Stimulated activated CD4-positive, alpha-beta T cell treated with anti-CD3 and anti-CD28 coated beads, Interleukin-15, amount 100 ng/mL, for 1 hour (primary cell): ENCODE measurements at places on chromosomes 16 and 17.

GRCh38 chr16:86117756-86118155, 218.8 kb downstream of the IRF8 start:
- no peak for DNase-seq

DNA sequence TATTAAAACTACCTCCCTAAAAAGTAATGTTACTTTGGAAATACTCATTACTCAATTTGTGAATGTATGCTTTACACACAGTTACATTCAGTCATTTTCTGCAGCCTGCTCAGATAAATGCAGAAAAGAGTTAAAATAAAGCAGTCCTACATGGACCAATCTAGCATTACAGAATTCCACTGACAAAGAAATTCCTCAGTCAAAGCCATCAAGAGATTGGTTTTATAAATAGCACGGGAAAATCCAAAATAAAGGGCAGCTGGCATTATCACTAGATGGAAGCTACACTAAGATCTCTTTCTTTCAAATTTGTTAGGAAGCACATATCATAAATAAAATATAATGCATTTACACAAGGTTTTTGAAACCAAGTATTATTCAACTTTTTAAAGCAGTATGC, 58.3 kb downstream of the DUSP14 start:
- DNase-seq: no peak

- no peak for DNase-seq
Observed at GRCh38 chr17:64702815-64703214, 40.7 kb upstream of the SMURF2 start.

DNA sequence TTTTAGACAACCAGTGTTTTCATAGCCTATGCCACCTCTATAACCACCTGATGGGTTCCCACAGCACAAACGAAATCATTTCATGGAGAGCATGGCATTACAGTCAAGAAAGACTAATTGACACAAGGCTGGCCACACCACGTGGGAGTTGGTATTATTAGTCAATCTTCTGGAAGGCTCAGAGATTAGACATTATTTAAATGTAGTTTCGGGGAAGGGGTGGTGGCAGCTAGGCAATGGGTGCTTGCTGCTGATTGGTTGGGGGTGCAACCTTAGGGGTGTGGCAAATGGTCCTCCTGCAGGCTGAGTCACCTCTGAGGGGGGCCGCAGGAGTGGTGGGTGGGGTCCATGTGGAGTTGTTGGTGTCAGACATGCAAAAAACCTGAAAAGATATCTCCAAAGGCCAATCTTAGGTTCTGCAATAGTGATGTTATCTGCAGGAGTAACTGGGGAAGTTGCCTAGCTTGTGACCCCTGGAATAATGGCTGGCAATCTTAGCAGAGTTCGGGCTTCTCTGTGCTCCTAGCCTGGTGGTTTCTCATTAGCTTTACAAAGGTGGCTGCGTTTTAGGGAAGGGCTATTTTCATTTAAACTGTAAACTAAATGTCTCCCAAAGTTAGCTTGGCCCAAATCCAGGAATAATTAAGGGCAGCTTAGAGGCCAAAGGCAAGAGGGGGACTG, 4.6 kb downstream of the TEN1 start:
- no peak for DNase-seq

GRCh38 chr17:75240394-75241142, 20.8 kb downstream of the GGA3 start:
- no peak for DNase-seq

DNA sequence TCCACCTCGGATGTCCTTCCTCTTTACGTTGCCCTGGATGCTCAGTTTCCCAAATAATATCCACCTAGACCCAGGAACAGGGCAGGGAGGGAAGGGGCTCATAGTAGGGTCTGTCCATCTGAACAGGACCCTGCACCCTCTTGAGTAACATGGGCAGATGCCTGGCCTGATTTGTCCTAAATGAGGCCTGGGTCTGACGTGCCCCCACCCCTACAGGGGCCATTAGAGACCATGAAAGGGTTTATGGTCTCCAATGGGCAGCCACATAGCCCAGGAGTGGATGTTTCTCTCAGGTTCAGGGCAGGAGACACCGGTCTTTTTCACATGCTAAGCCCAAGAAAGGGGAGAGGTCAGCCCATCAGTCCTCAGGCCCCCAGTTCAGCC, 6.8 kb downstream of the CACNG1 start:
- DNase-seq: no peak

DNA sequence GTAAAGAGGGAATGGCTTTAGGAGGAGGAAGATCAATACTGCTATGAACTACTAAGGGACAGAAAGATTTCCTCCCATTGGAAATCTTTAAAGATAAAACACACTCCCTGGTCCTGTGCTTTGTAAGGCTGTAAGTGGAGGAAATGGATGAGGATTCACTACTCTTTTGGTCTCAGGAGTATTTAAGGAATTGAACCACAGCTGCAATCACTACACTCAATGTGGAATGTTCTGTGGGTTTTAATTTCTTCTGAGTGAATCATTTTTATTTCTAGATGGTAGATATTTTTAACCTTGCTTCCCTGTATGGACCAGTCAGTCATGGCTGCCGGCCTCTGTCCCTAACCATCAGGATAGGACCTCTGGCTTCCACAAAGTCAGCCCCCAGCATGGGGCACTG, 65.6 kb downstream of the SDR42E1 start:
- DNase-seq: no peak

- DNase-seq: no peak
Observed at GRCh38 chr17:77454242-77455095, 313.7 kb downstream of the SEC14L1 start.

GRCh38 chr17:68695659-68696058, 94.5 kb upstream of the FAM20A start:
- DNase-seq: no peak

DNA sequence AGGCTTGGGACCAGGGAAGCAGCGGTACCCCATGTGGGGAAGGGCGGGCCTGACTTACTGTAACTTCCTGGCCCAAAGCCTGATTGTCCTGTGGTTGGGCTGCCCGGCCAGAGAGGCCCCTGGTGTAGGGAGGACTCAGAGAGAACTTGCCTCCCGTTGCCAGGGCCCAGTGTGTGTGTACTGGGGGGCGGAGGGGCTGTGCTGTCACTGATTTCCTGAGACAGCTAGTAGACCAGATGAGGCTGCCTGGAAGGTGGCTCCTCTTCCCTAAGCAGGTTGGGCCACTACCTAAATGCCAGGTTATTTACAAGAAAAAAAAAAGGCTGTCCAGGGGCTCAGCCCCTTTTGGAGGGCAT, 16.7 kb downstream of the SOCS3 start:
- DNase-seq: no peak
